ENCODE measurements at places on chromosomes 12 and 14. TPM values are rescaled to one million over a fixed set of nuclear protein-coding genes. Genes with fewer than 3 reads are reported as not detected.

The REM2 gene
- 0.11 TPM for total RNA-seq

The LRRC10 gene
- not detected for total RNA-seq

The NPFF gene
- not detected for total RNA-seq

The RFLNA gene
- total RNA-seq = not detected

The TCTN1 gene
- total RNA-seq = 11.8 TPM

The RASAL1 gene
- 0.19 TPM for total RNA-seq

The FSCB gene
- not detected for total RNA-seq

The P3H3 gene
- 1.8 TPM for total RNA-seq

The C12orf60 gene
- 3.2 TPM for total RNA-seq

The KIF26A gene
- total RNA-seq = 0.27 TPM

The RNASE7 gene
- not detected for total RNA-seq

The PMCH gene
- 1.8 TPM for total RNA-seq

The CDK4 gene
- total RNA-seq = 297 TPM

The BATF gene
- total RNA-seq = 127 TPM

The ETFBKMT gene
- total RNA-seq = 1.1 TPM

The DPPA3 gene
- total RNA-seq = not detected

The SLC25A47 gene
- not detected for total RNA-seq
